ENCODE measurements at places on chromosomes 1 and 21. TPM values are rescaled to one million over a fixed set of nuclear protein-coding genes. Genes with fewer than 3 reads are reported as not detected.

The CYP4X1 gene
- total RNA-seq = not detected

The OR2T33 gene
- not detected for total RNA-seq

GRCh38 chr1:222970040-222970439 is 155.2 kb downstream of the DISP1 start:
- DNase-seq = no peak

DNA sequence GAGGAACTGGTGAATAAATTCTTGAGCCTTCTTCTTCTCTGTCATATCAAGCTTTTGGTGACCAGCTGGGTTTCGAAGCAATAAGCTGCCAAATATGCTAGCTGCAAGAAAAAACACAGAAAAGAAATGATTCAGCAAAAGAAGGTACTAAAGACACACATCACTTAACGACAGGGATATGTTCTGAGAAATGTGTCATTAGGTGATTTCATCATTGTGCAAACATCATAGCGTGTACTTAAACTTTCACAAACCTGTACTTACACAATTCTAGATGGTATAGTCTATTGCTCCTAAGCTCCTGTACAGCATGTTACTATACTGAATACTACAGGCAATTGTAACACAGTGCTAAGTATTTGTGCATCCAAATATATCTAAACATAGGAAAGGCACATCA is 2.9 kb upstream of the MTF1 start:
- no peak for DNase-seq

DNA sequence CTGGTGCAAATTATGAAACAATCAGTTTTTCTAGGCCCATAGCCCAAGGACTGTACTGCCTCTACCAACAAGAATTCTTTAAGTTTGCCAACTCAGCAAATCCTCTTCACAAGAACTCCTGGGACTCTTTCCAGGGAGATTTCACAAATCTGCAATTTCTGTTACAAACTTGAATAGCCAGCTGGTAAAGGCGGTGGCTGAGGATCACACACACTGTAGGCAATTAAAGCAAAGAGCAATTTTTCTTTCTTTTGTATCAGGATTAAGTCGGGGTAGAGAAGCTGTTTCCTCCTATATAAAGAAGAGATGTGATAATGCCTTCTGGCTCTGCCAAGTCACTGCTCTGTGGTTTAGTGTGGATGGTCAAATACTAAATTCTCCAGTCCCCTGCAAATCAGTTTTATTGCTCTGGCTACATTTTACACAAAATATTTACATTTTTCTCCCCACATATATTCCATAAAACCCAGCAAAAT is 1.7 kb downstream of the ALDH9A1 start:
- DNase-seq = peak; percentile 81
